ENCODE measurements at places on chromosomes 2 and 18.

GRCh38 chr2:214035091-214035852, 375.6 kb upstream of the VWC2L start:
- no peak for DNase-seq

DNA sequence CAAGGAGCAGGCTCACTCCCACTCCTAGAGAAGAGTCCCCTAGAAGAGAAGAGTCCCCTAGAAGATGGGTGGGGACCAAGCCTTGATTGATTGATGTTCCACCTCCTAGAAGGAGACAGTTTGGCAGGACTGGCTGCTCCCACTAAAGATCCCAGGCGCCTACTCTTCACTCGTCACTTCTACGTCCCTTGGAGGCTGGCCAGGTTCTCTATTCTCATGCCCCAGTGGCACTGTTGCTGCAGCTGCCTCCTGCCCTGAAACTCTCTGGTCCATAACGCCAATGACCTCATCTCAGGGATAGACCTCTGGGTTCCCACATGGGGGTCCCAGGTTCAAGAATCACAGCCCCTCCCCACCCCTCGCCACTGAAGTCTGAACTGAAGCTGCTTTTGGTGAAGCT, 2.5 kb upstream of the SP140L start:
- DNase-seq = no peak

DNA sequence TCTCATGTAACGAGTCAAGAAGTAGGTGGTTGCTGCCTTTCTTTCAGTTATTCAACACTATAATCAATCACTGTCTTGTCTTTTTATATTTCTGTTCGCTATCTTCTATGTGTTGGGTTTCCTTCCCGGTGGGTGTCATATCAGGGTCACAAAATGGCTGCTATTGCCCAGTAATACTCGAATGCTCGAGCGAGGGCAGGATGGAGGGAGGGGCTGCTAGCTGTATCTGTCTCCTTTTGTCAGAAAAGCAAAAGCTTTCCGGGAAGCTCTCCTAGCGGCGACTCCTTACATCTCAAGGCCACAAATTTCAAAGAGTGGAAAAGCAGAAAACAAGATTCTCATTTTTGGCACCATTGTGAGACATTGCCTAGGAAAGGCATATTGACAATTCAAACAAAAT, 16.4 kb upstream of the GALNT3 start:
- DNase-seq = no peak

DNA sequence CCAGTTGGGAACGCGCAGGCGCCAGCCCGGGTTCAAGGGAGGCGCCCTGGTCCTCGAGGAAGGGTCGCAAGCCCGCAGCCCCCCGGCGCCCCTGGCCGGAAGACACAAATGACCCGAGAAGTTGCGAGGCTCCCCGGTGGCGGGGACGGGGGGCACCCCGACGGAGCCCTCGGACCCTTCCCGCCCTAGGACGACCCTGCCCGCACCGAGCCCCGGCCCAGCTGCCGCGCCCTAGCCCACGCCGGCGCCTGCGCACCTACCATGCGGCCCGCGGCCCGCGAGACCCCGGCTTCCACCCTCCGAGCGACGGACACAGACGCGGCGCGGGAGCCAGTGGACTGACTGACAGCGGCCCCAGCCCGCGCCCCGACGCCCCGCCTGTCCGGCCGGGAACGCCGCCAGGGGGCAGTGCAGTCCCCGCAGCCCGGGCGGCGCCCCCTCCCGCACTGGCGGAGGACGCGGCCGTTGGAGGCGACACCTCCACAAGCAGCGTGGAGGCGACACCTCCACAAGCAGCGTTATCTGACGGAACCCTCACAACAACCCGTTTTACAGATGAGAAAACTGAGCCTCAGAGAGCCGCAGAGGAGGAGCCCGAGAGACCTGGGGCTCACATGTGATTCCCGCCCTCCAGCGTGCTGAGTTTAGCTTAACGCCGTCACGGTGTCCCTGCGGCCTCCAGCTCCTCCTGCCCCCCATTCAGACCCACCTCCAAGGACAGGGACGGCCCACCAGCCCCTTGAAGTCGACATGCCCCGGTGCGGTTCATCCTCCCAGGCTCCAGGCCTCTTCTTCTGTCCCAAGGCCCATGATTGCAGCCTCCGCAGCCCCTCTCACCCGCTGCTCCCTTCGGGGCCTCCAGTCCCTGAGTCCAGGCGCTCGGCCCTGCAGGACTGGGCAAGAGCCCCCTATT, at the start of gene NMUR1:
Gene NMUR1 (minus strand): TSS at position 347 of the 913 bp plus-strand sequence. CDS start 84 bp downstream, at position 263.
- no peak for DNase-seq

- no peak for DNase-seq
Observed at GRCh38 chr2:69943843-69944525, 17.4 kb downstream of the ASPRV1 start.

- no peak for DNase-seq
Observed at GRCh38 chr2:12442476-12442847, 274.3 kb upstream of the TRIB2 start.

DNA sequence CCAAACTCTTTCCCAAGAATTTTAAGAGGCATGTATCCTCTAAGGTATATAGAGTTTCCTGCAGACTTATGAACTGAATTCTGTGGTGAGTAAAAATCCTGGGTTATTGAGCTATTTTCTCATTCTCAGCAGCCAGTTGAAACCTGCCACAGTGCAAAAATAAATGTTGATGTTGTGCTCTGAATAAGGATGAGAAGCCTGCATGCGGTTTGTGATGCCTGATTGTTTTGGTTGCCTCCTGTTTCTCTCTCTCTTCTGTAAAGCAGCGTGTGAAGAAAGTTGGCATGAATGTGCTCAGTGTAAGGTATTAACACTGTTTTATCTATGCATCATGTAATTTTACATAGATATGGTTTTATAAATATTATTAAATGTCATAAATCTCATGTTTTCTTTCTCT, 452.6 kb downstream of the CDH2 start:
- DNase-seq = no peak

- no peak for DNase-seq
Observed at GRCh38 chr2:168449419-168449818, 6.7 kb upstream of the CERS6 start.

- no peak for DNase-seq
Observed at GRCh38 chr18:23588836-23589560, 2.7 kb upstream of the NPC1 start.

GRCh38 chr2:241984271-241984655, 114.7 kb downstream of the RTP5 start:
- DNase-seq = no peak

GRCh38 chr2:159409116-159409800, 122.8 kb upstream of the WDSUB1 start:
- no peak for DNase-seq

- DNase-seq = no peak
Observed at GRCh38 chr2:206079699-206080465, 6.1 kb downstream of the INO80D start.

GRCh38 chr2:45596761-45597160, 14.3 kb downstream of the SRBD1 start:
- no peak for DNase-seq

GRCh38 chr2:12605936-12606335, 110.8 kb upstream of the TRIB2 start:
- no peak for DNase-seq

GRCh38 chr2:232592772-232593395, 40.5 kb upstream of the EFHD1 start:
- DNase-seq = no peak

- no peak for DNase-seq
Observed at GRCh38 chr2:202267495-202267894, 1.9 kb downstream of the NOP58 start.

- DNase-seq = no peak
Observed at GRCh38 chr2:200913654-200914053, 24.5 kb downstream of the NIF3L1 start.

DNA sequence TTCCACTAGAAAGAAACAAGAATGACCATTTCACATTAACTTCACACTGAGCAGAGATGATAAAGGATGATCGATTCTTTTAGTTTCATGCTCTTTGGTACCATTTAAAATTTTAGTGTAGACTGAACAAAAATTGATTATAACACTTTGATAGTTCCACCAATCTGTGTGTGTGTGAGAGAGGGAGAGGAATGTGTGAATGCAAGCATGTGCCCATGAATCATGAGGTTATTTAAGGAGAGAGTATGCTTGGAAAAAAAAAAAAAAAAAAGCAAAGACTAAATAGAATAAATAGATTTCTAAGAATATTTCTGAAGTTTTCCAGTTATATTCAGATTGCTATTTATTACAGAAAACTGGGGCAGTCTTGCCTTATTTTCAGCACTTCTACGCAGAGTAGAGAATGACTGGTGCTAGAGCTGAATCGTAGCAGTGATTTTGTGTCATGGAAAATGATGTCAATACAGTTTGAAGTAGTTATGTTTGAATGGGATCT, 900.8 kb downstream of the SLC4A3 start:
- DNase-seq = no peak

- DNase-seq = no peak
Observed at GRCh38 chr2:188600536-188601210, 309.0 kb downstream of the GULP1 start.

DNA sequence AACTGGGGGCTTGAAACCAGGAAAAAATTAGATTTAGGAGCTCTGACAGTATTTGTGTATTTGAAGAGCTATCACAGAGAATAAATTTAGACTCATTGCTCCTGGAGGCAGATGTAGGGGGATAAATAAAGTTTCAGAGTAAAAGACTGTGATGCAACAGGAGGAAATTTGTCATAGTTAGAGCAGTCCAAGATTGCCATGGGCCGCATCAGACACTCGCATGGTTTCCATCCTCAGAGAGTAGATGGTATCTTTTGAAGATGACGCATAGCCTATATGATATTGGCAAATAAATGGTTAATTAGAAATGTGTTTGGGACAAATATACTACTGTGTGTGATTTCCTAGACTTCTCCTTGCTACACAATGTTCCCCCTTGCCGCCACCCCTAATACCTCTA, 170.5 kb downstream of the FTCDNL1 start:
- no peak for DNase-seq

GRCh38 chr18:5424903-5425664, 118.7 kb downstream of the EPB41L3 start:
- no peak for DNase-seq

DNA sequence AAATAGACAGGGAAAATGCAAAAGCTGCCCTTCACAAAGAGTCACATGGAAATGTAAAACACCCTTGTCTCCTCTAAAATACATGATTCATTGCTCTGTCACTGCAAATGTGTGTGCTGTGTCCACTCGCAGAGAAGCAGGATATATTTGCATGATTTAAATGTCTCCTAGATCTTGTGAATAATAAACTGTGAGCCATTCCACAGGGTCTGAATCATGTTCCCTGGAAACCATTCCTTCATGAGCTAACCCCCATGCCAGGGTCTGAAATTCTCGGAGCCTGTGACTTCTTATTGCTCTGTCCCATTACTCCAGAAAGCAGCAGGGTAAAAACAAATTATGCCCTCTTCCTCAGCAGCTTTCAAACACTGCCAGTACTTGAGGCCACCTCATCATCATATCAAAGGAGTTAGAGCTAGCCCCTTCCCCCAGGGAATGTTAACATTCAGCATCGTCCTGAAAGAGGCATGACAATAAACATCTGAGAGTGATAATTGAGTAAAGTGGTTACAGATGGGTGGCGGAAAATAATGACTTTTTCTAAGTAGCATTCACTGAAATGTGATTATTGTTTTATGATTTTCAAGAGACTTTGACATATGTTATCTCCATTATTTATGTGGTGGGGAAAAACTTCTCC, 11.7 kb upstream of the CNGA3 start:
- DNase-seq = no peak

- no peak for DNase-seq
Observed at GRCh38 chr2:1366546-1367134, 46.6 kb upstream of the TPO start.

GRCh38 chr2:143796051-143796450, 666.8 kb downstream of the ARHGAP15 start:
- no peak for DNase-seq

GRCh38 chr2:216984937-216985336, 125.1 kb upstream of the TNP1 start:
- no peak for DNase-seq

- no peak for DNase-seq
Observed at GRCh38 chr2:237682856-237683670, 55.7 kb downstream of the LRRFIP1 start.

- no peak for DNase-seq
Observed at GRCh38 chr2:17803497-17803896, 12.8 kb upstream of the MSGN1 start.

- DNase-seq = no peak
Observed at GRCh38 chr2:240618776-240619175, 6.5 kb upstream of the GPR35 start.

- no peak for DNase-seq
Observed at GRCh38 chr2:235894839-235895238, 273.3 kb downstream of the GBX2 start.
